Camera-type eye (tissue), 1 donor: ENCODE measurements at places on chromosomes 12 and 14. TPM values are rescaled to one million over a fixed set of nuclear protein-coding genes. Genes with fewer than 3 reads are reported as not detected.

The PDE3A gene
- total RNA-seq: 72.1 TPM

The PIWIL1 gene
- total RNA-seq: 1.5 TPM

The CLEC4A gene
- total RNA-seq: 1.2 TPM

The KLHL33 gene
- total RNA-seq: 0.99 TPM

The LRP1 gene
- 254 TPM for total RNA-seq

The ZCRB1 gene
- 29.8 TPM for total RNA-seq

The MCRS1 gene
- total RNA-seq: 53.1 TPM

The RTN1 gene
- 88.2 TPM for total RNA-seq

The SALL2 gene
- 35.7 TPM for total RNA-seq

The ABCC9 gene
- total RNA-seq: 44.8 TPM

The COX6A1 gene
- total RNA-seq: 218 TPM

The CD69 gene
- total RNA-seq: 9.8 TPM

The FANCM gene
- total RNA-seq: 17.6 TPM

The PSMA3 gene
- 60.0 TPM for total RNA-seq

The CARMIL3 gene
- 7.8 TPM for total RNA-seq

The RNF10 gene
- 192 TPM for total RNA-seq

The C12orf60 gene
- 10.1 TPM for total RNA-seq

The DLK1 gene
- 112 TPM for total RNA-seq

The ACACB gene
- 28.3 TPM for total RNA-seq

The TAS2R9 gene
- not detected for total RNA-seq

The TDRD9 gene
- total RNA-seq: 11.0 TPM

The GLI1 gene
- total RNA-seq: 7.1 TPM

The EPYC gene
- total RNA-seq: not detected

The CMTM5 gene
- 5.9 TPM for total RNA-seq

The NOS1 gene
- 2.0 TPM for total RNA-seq

The CLEC2A gene
- 1.1 TPM for total RNA-seq

The TMEM116 gene
- 25.3 TPM for total RNA-seq

The KRT81 gene
- 0.22 TPM for total RNA-seq

The BRI3BP gene
- 8.0 TPM for total RNA-seq
